ENCODE measurements at places on chromosomes 2 and 18.

DNA sequence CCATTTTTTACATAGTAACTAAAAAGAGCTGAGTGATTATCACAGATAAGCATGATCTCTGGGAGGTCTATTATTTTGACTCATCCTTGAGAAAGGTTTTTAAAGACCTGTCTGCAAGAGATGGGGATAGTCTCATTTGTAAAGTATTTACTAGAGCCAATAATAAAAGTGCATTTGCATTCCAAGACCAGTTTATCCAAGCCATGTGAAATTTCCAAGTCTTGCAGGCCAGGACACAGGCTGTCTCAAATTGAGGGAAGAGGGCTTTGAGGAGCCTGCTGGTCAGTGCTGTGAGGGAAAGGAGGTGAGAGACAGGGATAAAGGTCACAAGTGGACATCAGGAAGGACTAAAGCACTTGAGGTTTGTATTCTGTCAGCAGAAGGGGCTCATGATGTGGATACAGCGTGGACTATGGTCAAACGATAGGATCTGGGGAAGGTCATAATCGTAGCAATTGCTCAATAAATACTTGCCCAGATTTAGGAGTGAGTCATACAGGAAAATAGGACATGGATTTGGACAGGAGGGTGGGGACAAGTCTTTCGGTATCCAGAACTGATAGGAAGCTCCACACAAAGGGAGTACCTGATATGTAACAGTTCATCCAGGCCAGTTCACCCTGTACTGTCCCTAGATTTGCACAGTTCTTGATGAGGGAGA, 6.6 kb upstream of the CDH2 start:
- no peak for DNase-seq

- DNase-seq = no peak
Measured at GRCh38 chr18:48127606-48128005, 197.1 kb upstream of the SMAD2 start.

GRCh38 chr2:221350616-221351015, 221.5 kb downstream of the EPHA4 start:
- no peak for DNase-seq

- DNase-seq = no peak
Measured at GRCh38 chr2:181649436-181649979, 7.4 kb downstream of the CERKL start.

DNA sequence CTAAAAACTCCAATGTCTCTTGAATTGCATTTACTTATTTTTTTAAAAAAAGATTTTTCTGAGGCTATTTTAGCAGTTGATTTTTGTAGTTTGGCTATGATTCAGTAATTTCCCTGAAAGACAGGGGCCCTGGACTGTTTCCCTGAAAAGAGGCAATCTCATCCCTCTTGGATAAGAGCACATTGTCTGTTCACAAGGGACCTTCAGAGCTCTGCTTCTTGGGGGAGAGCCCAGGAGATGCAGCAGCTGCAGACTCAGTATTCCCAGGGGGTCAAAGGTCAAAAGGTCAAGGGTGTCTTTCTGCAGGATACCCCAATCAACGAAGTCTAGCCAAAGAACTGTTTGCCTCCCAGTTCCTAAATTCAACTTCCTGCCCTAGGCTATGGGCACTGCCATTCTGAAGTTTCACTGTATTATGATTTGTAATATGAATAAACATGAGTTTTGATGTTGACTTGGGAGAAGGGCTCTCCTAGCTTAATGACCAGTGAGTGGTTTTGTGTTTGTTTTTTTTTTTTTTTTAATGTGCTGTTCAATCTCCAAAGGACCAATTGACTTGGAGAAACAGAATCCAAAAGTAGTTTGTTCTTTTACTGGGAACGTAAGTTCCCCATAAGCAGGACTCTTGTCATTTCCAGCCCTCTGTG, 157.0 kb upstream of the SERPINE2 start:
- no peak for DNase-seq

- no peak for DNase-seq
Measured at GRCh38 chr2:53778536-53779162, 8.1 kb downstream of the ASB3 start.

- DNase-seq = no peak
Measured at GRCh38 chr2:161352719-161353118, 44.5 kb downstream of the PSMD14 start.

- no peak for DNase-seq
Measured at GRCh38 chr2:69563021-69563420, 80.5 kb downstream of the AAK1 start.

DNA sequence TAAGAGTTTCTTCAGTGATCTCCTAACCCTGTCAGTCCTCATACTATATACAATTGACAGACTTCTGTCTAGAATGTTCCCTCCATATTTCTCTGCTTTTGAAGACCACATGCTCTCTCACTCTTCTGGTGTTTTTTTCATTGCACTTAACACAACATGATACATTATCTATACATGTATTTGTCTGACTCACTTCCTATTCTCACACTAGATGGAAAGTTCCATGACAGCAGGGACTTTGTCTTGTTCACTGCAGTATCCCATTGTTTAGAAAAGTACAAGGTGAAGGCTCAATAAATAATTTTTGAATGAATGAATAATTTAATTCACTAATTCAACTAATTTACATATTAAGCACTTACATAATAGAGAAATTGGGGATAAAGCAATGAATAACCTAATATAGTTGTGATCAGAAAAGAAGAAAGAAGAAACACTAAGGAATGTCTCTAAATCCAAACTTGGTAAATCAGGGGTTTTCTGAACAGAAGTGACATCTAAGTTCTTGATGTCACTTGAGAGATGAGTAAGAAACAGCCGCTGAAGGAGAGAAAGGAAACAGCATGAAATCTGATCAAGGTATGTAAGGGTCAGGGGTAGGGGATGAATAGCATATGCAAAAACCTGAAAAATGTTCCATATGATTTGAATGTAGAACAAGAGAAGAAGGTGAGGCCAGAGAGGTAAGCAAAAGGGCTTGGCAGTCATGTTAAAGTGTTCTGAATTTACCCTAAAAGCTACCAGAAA, 42.4 kb downstream of the MBD2 start:
- DNase-seq = no peak

DNA sequence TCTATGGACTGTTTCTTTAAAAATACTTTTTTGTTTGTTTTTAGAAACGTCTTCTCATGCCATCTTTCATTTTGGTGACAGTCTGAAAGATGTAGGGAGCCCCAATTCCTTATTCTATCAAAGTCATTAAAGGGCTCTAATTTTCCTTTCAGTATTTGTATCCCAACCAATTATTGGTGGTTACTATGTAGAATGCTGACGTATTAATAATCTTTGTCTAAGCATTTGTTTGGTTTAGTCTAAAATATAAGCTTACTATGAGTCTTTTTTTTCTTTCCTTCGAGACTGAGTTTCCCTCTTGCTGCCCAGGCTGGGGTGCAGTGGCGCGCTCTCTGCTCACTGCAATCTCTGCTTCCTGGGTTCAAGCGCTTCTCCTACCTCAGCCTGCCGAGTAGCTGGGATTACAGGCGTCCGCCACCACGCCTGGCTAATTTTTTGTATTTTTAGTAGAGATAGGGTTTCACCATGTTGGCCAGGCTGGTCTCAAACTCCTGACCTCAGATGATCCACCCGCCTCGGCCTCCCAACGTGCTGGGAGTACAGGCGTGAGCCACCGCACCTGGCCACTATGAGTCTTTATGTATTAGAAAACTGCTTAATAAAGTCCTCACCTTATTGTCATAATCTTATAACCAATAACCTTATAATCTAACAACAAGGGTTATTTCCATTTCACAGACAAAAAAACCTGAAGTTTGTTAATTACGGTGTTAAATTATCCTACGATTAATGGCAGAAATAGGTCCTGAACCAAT, 849 bp upstream of the VRK2 start:
- DNase-seq = no peak

DNA sequence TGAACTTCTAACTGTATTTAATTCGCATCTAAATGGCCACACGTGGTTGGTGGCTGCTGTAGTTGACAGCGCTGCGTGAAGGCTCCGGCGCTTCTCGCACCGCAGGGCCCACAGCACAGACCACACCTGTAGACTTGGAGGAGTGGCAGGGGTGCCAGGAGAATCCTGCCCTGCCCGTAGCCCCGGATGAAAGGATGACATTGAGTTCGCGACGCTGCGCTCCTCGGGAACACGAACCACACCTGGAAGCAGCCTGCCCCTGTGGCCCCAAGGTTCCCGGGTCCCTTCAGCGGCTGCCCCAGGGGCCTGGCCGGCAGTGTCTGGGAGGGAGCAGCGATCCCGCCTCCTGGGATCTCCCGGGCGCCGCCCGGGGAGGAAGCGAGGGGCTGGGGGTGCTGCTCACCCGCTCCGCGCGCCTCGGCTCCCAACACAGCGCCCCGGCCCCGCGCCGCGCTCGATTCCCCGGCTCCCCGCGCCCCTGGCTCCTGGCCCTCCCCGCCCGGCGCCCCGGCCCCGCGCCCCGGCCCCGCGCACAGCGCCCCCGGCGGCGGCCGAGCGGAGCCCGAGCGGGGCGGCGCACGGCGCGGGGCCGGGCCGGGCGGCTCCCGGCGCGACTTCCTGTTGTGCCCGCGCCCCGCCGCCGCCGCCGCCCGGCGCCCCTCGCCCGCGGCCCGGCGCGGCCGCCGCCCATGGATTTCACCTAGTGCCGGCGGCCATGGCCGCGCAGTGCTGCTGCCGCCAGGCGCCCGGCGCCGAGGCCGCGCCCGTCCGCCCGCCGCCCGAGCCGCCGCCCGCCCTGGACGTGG, at the start of gene RNPEPL1:
Gene RNPEPL1 (plus strand): TSS at position 613 of the 806 bp plus-strand sequence. CDS start 103 bp downstream, at position 716.
- DNase-seq = no peak

- no peak for DNase-seq
Measured at GRCh38 chr2:63780518-63781155, 61.1 kb upstream of the UGP2 start.
